A549 (cell line): ENCODE measurements at places on chromosomes 2 and 18.

DNA sequence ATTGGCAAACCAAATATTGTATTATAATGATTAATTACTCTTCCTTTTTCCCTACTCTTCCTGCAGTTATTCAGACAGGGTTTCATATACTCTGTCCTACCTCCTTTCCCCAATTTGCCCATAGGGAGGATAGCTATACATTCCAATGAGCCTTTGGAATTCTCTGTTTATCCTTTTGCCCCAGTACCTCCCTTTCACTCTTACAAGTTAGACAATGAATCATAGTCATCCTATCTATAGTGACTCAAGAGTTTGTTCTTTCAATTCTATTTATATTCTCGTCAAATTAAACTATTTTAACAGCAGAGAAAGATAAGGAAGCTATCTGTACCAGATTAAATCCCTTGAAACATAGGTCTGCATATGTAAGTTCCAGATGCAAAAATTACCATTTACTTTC lies 437.5 kb downstream of the NR4A2 start:
- DNase-seq = no peak

DNA sequence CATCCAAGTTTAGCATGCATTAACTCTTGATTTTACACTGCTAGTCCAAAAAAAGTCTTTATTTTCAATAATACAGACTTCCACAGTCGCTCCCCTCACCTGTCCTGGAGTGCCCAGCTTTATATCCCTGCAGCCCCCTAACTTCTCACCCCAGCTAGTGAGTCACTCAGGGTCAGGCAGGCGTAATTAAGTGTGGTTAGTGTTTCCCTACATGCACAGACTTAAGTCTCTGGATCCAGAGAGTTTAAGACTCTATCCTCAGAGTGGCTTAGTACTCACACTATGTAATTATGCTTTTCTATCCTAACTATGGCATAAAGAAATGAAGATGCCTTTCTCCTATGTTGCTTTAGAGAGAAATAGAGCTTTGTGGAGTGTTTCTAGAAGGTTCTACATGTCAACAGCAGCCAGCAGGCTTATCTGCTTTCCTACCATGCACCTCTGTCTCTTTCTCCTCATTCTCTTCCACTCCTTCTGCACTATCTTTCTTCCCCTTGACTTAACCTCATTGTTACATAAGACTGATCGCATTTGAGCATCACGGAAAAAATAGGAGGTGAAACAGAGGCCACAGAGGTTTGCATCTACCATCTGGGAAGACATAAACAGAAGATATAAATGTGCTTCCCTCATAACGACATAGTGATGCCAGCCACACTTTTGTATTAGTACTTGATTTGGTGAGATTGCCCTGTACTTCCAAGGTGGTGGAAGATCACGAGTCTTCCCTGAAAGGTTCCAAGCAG lies 34.4 kb upstream of the PMAIP1 start:
- DNase-seq = no peak

DNA sequence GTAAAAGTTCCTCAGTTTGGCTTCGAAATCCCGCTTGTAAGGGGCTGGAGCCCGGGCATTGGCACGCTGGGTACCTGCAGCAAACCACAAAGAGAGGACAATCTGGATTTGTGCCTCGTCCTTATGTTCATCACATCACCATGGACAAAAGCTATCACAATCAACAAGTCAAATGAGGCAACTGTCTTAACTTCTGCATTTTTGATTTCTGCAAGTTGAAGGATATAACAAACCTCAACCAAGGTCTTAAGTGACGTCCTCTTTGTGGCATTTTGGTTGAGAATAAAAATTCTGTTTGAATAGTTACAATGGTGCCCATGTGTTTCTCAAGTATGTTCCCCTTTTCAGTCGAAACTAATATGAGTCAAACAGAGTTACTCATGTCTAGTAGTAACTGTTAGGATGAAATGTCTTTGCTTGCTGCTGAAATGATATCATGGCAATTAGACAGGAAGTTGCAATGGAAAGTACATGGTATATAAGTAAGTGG lies 70.8 kb upstream of the STK17B start:
- DNase-seq = no peak

DNA sequence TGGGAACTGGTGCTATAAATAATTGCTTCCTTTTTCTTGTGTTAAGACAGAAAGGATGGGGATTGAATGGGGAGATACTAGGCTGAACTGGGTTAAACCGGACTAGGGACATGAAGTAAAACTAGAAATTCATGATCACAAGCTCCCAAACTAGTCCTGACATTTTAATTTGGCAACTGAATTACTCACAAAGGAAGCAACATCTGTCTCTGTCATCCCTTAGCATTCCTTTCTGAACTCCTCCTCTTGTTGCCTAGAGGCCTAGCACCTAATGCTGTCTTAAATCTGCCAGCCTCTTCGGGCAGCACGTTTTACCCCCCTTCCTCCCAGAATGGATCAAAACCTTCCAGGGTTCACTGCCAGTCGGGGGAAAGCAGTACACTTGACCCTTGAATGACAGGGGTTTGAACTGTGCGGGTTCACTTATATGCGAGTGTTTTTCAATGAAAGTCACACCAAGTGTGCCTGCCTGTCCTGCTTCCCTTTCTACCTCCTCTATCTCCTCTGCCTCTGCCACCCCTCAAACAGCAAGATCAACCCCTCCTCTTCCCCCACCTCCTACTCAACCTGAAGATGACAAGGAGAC lies 8.2 kb downstream of the KCTD1 start:
- DNase-seq = peak; percentile 30

GRCh38 chr2:110858135-110858725 lies 125.9 kb downstream of the ACOXL start:
- no peak for DNase-seq

DNA sequence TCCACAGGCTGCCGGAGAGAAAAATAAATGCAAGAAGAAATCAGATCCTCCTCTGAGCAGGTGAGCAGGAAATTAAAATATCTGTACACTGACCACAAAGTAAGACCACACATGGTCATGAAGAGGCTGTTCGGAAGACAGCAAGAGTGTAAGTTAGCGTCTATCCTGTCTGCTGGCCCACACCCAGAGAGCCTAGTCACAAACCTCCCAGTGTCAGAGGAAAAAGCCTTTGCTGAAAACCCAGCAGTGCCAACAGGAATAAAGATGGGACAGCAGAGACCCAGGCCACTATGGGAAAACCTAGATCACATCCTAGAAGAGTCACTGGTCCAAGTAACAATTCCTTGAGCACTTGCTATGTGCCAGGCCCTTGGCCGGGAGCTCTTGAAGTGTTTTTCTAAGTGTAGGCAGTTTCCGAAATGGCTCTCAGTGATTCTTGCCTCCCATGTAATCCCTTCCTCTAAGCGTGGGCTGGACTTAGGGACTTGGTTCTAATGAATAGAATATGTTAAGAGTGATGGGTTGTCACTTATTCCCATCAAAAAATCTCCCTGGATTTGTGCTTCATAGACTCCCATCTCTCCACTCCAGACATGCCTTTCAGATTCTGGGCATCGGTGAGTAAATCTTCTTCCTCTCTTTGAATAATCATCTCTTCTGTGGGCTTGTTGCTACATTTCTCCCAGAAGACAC lies 110.9 kb upstream of the PKDCC start:
- DNase-seq = no peak
